Tibial artery (tissue), 4 donors: ENCODE measurements at places on chromosomes 7 and 10.

DNA sequence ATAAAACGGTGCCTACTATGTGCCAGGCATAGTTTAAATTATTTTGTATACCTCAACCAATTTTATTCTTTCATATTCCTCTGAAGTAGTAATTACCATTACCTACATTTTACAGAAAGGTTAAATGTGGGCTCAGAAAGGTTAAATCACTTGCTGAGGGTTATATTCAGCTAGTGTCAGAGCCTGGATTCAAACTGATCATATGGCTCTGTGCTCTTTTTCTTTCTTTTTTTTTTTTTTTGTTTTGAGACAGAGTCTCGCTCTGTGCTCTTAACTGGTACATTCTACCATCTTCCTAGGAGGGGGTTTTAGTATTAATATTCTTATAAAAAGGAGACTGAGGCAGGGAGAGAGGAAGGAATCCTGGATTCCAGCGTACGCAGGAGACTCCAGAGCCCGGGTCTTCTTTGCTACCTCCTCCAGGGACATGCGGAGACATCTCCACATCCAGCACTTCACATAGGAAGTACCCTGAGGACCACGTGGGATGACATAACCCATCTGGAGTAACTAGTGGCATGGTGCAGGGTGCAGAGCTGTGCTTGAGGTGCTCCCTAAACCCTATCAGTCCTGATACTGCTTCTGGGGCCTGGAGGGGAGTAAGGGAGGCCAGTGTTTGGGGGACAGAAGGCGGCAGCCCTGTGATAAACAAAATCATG, 29.6 kb upstream of the ATXN7L1 start:
- peaks cover 8% of the 10 kb centered on the region for H3K36me3 ChIP-seq

- no peak overlapping the region for H3K27ac ChIP-seq
- no peaks in the 10 kb centered on the region for H3K4me1 ChIP-seq
- H3K36me3 ChIP-seq = no peaks in the 10 kb centered on the region
- no peak overlapping the region for H3K4me3 ChIP-seq
- DNase-seq = no peak
Measured at GRCh38 chr10:3980660-3981059, 195.7 kb upstream of the KLF6 start.

GRCh38 chr7:91941450-91941849, 788 bp downstream of the AKAP9 start:
- H3K27ac ChIP-seq = peak overlapping the region; percentile 96
- H3K4me1 ChIP-seq = peaks cover 25% of the 10 kb centered on the region
- DNase-seq = no peak
- H3K36me3 ChIP-seq = no peaks in the 10 kb centered on the region

DNA sequence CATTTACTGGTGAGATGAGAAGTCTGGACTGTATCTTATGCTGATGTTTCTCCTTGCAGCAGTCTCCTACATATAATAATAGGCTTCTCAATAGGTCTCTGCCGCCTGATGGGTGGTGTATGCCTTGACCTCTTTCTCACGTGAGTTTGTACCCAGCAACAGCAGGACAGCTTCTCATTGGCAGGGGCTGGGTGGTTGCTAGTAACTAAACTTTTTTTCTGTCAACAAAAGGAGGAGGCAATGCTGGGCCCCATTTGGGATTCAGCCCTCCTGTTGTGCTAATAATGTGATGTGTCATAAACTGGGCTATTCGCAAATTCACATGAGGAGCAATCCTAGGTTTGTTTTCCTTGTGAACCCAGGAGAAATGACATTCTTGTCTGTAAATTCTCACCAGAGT, 533.6 kb downstream of the GATA3 start:
- no peak for DNase-seq
- H3K27ac ChIP-seq = no peak overlapping the region

GRCh38 chr7:130929896-130930659, 196.1 kb upstream of the KLF14 start:
- H3K27me3 ChIP-seq = no peaks in the 10 kb centered on the region
- no peak overlapping the region for H3K4me3 ChIP-seq
- peaks cover 29% of the 10 kb centered on the region for H3K4me1 ChIP-seq

GRCh38 chr10:718143-718700, 28.8 kb upstream of the DIP2C start:
- H3K4me1 ChIP-seq = no peaks in the 10 kb centered on the region
- H3K27ac ChIP-seq = no peak overlapping the region
- H3K27me3 ChIP-seq = peaks cover 7% of the 10 kb centered on the region
- H3K4me3 ChIP-seq = no peak overlapping the region
- DNase-seq = no peak
- H3K36me3 ChIP-seq = no peaks in the 10 kb centered on the region

- H3K4me3 ChIP-seq = no peak overlapping the region
- no peaks in the 10 kb centered on the region for H3K27me3 ChIP-seq
- H3K27ac ChIP-seq = no peak overlapping the region
- no peak for DNase-seq
- H3K4me1 ChIP-seq = no peaks in the 10 kb centered on the region
Measured at GRCh38 chr10:2208106-2208505, 470.8 kb upstream of the ADARB2 start.

DNA sequence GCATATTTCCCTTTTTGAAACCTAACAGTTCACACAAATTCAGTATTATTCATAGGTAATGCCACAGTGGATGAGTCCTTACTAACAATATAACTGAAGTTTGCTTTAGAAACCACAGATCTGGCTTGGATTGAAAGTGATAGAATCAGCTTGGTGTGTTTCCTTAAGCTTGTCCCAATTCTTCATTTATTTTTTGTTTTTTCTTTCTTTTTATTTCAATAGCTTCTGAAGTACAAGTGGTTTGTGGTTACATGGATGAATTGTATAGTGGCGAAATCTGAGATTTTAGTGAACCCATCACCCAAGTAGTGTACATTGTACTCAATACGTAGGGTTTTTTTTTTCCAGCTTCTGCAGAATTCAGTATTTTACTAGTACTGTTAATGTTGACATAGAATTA, 518.2 kb upstream of the SEMA3D start:
- no peaks in the 10 kb centered on the region for H3K4me1 ChIP-seq
- H3K27me3 ChIP-seq = no peaks in the 10 kb centered on the region
- no peaks in the 10 kb centered on the region for H3K36me3 ChIP-seq
- no peak overlapping the region for H3K4me3 ChIP-seq
- DNase-seq = no peak

GRCh38 chr7:92835261-92835850, 1.0 kb downstream of the CDK6 start:
- no peaks in the 10 kb centered on the region for H3K36me3 ChIP-seq
- no peaks in the 10 kb centered on the region for H3K27me3 ChIP-seq
- H3K4me1 ChIP-seq = no peaks in the 10 kb centered on the region
- peak overlapping the region; percentile 92 for H3K27ac ChIP-seq

GRCh38 chr7:123738356-123738755, 10.4 kb downstream of the WASL start:
- H3K4me1 ChIP-seq = peaks cover 3% of the 10 kb centered on the region
- no peak for DNase-seq
- no peaks in the 10 kb centered on the region for H3K27me3 ChIP-seq
- H3K27ac ChIP-seq = no peak overlapping the region
- no peaks in the 10 kb centered on the region for H3K36me3 ChIP-seq

- H3K36me3 ChIP-seq = no peaks in the 10 kb centered on the region
- DNase-seq = no peak
- peaks cover 23% of the 10 kb centered on the region for H3K27me3 ChIP-seq
- H3K27ac ChIP-seq = no peak overlapping the region
Measured at GRCh38 chr10:29369419-29369818, 80.5 kb downstream of the LYZL1 start.

- DNase-seq = no peak
- no peaks in the 10 kb centered on the region for H3K27me3 ChIP-seq
- no peak overlapping the region for H3K4me3 ChIP-seq
- no peak overlapping the region for H3K27ac ChIP-seq
- no peaks in the 10 kb centered on the region for H3K4me1 ChIP-seq
- no peaks in the 10 kb centered on the region for H3K36me3 ChIP-seq
Measured at GRCh38 chr7:89584896-89585295, 569.4 kb upstream of the STEAP1 start.

- no peaks in the 10 kb centered on the region for H3K36me3 ChIP-seq
- H3K27ac ChIP-seq = peak within 1 kb of the TSS; percentile 62
- H3K4me3 ChIP-seq = peak within 1 kb of the TSS; percentile 39
- peak; percentile 84 for DNase-seq
- H3K27me3 ChIP-seq = no peaks in the 10 kb centered on the region
Measured at GRCh38 chr10:69087590-69088470, at the start of gene SRGN. Gene SRGN, plus strand, starts transcription at chr10:69088103. Its CDS starts 55 bp downstream, at chr10:69088158.
